ENCODE measurements at places on chromosomes 4 and X.

DNA sequence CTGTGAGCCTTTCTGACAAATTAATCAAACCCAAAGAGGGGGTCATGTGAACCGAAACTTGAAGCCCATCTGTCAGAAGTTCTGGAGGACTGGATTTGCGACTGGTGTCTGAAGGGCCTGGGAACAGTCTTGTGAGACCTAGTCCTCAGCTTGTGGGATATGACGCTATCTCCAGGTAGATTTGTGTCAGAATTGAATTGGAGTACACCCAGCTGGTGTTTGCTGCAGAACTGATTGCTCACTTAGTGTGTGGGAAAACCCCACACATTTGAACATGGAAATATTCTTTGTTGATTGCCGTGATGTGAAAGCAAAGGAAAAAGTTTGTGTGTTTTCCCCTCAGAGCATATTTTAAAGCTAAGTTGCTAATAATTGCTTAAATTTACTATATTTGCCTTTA is 30.3 kb upstream of the TMSB15B start:
- no peak for DNase-seq

DNA sequence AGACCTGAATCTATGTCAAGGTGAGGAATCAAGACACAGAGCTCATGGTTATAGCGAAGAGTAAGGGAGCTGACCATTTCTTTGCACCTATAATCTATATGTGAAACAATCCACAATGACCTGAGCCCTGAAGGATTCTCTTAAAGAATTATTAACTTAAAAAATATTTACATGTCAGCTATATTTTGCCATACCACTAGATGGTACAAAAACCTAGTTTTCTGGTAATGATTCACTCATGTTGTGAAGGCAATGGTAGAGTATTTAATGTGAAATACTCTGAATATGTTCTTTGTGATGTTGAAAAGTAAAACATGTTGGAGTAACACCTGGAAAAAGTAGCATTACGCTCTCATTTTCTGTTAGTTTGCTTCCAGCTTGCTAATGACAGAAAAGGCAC is 40.0 kb downstream of the VGLL1 start:
- DNase-seq, result no peak

DNA sequence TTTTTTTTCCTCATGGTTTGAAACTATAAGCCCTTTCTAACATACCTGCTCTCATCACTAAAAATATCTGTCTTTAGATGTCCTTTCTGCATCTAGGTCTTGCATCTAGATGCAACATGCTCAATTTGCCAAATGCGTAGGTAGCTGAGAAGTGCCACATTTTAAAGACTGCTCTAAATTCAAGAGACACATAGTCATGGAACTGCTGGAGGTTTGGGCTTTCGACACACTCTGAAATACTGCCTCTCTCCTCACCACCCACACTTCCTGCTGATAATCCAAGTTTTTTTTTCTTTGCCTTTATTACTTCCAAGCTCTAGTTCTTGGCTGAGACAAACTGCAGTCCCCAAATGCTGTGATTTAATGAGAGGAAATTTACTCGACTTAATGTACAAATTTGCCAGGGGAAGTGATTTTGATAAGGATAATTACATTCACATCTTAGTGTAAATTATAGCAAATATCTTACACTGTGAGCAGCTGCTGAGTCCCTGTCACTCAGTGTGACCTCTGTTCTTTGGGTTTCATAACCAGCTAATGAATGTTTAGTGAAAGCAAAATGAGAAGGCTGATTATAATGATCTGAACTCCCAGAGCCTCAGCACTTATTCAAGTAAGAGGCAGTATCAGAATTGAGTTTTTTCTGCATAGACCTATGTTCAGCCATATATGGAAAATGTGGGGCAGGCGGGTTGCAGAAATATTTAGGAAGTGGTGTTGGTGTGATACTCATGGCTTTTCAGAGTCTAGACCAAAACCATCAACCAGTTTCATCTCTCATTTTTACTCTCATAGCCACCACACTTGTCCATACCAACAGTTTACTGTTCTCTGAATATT is 31.3 kb downstream of the DRD5 start:
- peak; percentile 23 for DNase-seq

DNA sequence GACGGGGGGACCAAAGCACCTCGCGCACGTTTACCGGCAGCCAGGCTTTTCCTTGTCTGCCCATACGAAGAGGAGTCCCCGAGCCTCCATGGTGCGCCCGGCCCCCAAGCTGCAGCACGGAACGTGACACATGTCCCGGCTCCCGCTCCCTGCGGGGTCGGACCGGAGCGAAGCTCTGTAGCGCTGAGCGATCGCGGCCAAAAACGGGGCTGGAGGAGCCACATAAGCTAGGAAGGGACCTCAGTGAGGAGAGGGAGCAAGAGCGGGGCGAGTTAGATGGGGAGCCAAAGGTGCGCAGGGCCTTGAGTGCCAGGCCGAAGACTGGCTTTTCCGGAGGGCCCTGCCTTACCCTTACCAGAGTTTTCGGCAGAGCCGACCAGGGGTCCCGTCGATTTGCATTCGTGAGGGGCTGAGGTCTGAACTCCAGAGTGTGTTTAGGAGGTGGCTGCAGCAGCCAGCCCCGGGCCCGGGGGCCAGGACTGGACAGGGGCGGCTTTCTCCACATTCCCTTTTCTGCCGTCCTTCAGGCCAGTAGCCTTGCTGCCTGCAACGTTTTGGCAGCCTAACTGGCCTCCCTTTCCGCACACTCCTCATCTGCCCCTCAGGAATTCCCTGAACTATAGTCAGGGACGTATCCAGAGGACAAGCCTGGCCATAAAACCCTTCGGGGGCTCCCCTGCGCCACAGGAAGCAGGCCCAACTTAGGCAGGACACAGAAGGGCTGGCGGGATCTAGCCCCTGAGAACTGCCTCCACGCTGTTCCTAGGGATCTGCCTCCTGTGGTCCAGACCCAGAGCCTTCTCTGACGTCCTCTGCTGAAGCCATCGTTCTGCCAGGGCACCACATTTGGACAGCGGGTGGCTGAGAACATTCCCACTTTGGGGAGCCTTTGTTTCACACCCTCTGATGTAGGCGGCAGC is 689 bp downstream of the SSR4 start:
- DNase-seq, result no peak

DNA sequence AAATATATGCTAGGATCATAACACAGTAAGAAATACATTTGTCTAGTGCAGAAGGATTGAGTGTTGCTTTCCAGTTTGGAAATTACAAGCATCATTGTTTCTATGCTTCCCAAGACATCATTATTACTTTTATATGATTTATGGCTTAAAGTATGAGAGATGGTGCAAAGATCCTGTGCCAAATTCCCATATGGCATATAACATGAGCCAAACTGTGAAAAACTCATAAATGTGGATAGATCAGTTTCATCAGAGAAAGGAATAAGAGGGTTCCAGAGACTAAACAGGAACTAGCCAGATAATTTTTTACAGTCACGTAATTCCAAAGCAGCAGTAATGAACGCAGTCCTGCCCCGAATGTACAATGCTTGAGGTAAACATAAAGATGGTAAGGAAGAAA is 126.3 kb downstream of the PRDM5 start:
- DNase-seq, result no peak

- DNase-seq, result no peak
These were observed 213.0 kb upstream of the GK2 start for GRCh38 chr4:79621061-79621460.

DNA sequence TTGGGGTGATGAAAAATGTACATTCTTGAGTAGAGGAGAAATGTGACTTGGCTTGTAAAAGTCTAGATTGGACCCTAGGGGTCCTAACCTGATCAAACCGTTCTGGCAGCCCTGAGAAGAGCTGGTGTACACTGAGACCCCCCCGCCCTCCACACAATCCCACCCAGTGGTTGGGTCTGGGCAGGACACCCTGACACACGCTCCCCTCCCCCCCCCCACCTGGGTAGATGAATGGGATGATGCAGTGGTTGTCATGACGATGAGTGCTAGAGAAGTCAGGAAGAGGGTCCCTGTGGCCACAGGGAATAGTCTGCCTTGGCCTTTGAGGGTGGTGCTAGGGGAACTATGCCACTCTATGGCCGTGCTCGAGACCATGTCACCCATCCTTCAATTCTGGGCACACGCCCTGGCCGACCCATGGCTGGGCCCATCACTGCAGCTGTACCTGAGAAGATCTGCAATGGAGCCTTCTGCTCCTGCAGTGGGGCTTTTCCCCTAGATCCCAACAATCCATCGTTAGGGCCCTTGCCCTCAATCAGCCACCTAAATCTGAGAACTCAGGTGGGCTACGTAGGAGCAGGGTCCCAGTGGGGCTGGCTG is 4.4 kb downstream of the CDK16 start:
- DNase-seq, result no peak

- DNase-seq, result no peak
These were observed 6.3 kb upstream of the USP53 start for GRCh38 chr4:119206178-119206577.

DNA sequence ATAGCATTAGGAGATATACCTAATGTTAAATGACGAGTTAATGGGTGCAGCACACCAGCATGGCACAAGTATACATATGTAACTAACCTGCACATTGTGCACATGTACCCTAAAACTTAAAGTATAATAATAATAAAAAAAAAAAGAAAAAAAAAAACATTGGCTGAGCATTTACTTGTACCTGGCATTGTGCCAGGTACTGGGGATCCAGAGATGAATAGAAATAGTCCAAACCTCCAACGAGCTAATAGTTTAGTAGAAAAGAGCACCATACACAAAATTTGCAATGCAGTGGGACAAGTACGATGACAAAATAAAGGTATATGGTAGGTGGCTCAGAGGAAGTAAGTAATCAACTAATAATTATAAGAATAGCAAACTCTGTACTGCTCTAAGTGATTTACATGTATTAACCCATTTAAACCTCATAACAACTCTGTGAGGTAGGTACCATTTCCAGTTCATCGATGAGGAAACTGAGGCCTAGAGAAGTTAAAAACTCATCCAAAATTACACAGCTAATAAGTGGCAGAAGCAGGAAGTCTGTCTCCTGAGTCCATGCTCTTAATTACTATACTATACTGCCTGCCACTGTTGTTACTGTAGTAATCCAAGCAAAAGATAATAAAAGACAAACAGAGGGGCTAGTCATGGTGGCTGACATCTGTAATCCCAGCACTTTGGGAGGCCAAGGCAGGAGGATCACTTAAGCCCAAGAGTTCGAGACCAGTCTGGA is 319.3 kb downstream of the OPHN1 start:
- no peak for DNase-seq

DNA sequence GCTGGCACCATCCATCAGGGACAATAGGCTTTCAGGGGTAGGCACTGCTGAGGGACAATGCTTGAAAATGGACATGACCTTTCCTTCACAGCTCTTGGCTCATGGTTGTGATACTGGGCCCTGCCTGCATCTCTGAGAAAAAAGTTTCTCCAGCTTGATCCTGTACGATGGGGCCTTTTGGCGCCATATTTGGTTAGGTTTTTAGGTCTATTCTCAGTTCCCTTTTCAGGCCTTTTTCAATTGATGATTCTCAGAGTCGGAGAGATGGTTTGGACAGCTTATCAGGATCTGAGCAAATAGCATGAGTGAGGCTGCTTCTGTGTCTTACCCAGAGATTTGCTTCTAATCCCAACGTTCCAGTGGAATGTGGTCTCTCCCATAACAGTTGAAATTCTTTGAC is 141.6 kb downstream of the ZNF518B start:
- DNase-seq, result no peak

GRCh38 chr4:25190407-25190806 is 30.2 kb upstream of the SEPSECS start:
- DNase-seq, result no peak

GRCh38 chr4:17664755-17665154 is 50.3 kb downstream of the MED28 start:
- no peak for DNase-seq

DNA sequence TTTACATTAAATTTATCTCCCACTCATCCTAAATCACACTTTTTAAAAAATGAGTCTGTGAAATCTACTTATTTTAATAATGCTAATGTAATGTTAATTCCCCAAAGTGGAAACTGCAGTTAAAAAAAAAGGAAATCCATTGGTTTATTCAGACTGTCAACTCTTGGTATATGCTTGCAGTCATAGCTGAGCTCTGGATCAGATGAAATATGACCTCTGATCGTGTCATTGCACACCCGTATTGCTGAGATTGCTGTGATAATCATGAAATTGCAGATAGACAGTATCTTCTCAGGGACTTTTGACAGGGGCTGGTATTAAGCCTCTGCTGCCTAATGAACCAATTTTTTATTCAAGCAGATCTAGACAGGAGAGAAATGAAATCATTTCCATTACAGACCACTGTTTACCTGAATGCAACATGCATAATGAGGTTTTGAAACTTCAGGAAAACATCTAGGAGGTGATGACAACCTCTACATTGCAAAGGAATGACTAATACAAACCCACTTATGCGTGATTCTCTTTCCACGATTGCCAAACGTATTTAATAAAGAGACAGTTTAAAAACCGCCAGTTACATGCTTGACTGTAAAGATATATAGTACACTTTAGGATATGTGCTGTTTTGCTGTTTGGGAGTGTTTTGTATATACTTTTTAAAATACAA is 138.3 kb upstream of the PUDP start:
- DNase-seq, result no peak

- no peak for DNase-seq
These were observed 283.1 kb downstream of the IDS start for GRCh38 chrX:149222040-149222439.

DNA sequence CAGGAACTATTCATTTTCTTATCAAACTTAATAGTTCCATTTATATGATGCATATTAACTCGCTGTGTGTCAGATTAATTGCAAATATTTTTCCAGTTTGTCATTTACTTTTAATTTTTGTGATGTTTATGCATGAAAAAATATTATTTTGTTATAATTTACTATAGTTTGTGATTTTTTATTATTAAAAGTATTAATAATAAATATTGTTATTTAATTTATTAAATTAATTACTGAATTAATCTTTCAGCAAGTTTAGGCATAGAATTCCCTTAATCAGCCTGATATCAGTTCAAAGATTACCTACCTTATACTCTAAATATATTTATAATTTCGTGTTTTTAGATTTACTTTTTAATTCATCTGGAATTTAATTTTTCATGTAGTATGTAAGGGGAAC is 15.5 kb upstream of the ATOH1 start:
- no peak for DNase-seq

DNA sequence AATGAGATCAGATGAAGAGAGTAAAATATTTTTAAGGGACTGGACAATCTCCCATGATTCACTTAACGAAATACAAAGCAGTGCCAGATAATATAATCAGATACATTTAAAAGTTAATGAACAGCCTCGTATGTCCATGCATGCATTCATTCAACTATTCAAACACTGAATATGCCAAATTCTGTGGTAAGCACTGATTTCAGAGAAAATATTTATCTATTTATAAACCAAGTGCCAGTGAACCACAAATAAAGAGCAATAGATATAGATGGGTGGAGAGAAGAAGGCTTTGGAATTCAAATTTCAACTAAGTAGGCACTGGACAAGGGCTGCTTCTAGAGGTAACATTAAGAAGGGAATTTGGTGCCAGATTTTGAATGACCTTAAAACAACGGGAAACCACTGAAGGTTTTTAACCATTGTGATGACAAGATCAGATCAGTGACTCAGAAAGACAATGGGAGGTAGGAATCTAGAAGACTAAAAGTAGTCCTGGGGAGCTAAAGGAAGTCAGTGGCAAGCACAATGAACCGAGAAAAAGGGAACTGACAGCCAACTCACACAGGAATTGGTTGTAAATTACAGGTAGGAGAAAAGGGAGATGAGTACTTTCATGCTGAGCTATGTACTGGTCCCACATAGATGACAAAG is 14.2 kb downstream of the ELOVL6 start:
- no peak for DNase-seq

Measured in GM13976 (cell line).